ENCODE measurements at places on chromosomes 6 and 20.

- no peak for DNase-seq
Observed at GRCh38 chr6:138291036-138291848, 73.0 kb upstream of the PBOV1 start.

DNA sequence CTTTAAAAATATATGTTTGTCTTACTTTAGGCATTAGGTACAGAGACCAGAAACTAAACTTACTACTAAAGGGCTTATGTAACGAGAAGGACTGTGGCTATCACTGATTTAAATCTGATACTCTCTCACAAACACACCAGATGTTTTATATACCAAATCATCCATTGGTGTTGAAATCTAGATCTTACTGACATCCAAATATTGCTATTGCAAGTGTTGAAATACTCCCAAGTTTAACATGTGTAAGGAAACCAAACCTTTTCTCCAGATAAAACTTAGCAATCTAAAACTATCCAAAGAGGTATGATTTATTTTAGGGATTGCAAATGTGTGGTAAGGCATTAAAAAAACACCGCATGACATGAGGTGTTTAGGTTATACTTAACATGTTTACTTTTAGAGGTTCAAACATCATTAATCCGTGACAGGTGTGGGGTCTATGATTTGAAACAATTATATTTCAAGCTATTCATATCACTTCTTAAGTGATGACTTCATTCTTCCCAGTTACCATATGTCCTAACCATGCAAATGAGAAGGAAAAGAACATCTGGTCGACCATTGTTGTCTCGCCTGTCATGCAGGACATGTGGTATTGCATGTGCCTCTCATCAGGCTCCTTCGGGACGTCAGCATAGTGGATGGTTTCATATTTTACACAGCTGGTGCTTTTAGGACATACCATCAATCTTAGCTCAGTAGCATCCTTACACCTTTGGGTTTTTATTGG lies 168.3 kb upstream of the SPACA1 start:
- no peak for DNase-seq

- no peak for DNase-seq
Observed at GRCh38 chr6:158686791-158687381, 37.0 kb downstream of the SYTL3 start.

GRCh38 chr6:75437421-75437891 lies 56.1 kb downstream of the FILIP1 start:
- DNase-seq: no peak

DNA sequence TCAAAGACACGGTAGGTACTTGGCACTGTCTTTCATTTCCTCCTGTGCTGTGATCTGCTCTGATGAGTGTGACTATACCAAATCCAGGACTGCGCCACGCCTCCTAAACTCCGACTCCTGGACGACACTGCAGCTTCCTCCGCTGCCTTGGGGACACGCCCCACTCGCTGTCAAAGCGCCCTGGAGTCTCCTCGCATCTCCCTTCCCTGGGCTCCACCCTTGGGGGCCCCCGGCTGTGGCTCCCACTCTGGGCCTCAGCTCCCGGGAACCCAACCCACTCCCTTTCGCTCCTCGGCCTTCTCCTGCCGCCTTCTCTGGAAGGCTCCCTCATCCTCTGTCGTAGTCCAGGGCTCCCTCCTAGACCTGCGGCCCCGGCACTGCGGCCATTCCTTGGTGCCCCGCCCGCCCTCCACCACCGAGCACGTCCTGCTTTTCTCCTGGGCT lies 61.2 kb downstream of the RSPH3 start:
- no peak for DNase-seq

- no peak for DNase-seq
Observed at GRCh38 chr20:22160101-22160652, 424.2 kb downstream of the FOXA2 start.

DNA sequence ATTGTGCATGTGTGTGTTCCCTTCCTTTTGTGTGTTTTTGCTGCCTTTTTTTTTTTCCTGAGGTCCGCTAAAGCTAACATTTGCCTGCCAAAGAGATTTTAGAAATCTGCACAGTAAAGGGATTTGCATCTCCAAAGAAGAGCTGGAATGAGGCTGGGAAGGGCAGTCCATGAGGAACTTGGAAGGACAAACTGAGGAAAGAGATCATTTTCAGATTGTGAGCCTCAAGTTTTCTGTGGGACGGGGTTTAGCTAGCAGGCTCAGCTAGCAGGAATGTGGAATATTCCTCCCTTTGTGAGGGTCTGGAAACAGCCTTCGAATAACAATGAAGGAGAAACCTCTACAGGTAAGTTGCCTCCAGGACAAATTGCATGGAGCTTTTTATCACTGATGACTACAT lies 3.8 kb downstream of the INSM1 start:
- DNase-seq: no peak

DNA sequence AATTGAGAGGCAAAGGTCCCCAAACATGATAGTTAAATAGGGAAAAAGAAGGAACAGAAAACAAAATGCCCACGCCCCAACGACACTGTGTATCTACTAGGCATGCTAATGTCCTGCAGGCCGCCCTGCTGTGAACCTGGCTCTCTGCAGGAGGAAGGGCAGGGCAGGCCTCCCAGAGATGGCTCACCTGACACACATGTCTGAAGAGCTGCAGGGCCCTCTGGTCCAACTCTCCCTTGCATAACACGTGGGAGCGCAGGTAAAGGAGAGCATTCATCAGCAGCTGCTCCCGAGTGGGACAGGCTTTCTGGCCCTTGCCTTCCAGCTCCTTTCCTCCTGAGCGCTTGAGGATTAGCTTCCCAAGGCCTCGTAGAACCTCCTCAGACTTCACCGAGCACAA lies 53.7 kb upstream of the LYRM2 start:
- no peak for DNase-seq

DNA sequence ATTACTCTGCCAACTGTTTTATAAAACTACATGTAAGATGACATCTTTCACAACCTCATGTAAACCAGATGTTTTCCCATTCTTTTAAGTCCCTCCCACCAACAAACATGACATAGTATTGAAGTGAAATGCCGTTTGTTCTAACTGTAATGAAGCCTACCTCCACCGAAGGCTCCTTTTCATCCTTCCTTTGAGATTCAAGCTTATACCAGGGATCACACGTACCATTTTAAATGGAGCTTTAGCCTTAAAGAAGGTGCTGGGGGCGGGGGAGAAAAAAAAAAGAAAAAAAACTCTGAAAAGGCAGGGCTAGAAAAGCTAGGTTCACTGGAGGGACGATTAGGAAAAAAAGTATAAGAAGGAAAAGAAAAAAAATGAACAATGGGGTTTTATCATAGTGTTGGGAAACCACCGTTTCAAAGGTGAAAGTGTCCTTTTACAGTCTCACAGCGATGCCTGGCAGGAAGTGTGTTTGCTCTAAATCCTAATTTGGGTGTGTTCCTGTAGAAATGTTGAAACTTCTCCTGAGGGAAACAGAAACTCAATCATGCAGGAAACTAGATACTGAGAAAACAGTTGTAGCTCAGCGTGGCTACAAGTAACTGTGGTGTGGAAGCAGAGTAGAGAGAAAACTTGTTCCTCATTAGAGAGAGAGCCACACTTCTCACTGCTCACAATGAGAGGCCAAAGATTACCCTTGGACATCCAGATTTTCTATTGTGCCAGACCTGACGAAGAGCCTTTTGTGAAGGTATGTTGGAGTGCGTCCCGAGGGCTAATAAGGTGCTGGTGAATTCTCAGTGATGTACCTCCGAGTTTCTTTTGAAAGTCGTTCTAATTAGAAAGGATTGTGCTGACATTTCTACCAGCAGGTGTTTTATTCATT lies 37.6 kb upstream of the HINT3 start:
- no peak for DNase-seq

DNA sequence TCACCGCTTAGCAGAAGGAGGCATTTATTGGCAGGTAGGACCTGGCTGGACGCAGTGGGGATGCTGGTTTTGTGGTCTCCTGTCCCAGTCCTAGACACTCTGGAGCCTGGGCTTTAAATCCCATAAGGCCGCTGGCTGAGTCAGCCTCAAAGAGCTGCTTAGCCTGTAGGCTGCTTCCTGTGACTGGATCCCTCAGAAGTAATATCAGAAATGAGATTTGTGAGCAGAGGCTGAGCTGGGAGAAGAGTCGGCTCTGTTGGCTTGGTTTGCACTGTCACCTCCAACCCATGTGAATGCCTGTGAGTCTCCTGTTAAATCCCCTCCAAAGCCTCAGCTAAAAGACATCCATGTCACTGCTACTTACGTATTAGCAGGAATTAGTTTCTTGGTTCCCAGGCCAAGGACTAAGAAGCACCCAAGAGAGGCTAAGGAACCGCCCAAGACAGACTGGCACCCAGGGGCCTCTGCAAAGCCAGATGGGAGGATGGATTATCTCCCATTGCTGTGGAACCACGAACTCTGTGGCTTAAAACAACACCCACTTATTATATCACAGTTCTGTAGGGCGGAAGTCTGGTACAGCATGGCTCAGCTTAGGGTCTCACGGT lies 289.4 kb downstream of the CDC5L start:
- DNase-seq: no peak

DNA sequence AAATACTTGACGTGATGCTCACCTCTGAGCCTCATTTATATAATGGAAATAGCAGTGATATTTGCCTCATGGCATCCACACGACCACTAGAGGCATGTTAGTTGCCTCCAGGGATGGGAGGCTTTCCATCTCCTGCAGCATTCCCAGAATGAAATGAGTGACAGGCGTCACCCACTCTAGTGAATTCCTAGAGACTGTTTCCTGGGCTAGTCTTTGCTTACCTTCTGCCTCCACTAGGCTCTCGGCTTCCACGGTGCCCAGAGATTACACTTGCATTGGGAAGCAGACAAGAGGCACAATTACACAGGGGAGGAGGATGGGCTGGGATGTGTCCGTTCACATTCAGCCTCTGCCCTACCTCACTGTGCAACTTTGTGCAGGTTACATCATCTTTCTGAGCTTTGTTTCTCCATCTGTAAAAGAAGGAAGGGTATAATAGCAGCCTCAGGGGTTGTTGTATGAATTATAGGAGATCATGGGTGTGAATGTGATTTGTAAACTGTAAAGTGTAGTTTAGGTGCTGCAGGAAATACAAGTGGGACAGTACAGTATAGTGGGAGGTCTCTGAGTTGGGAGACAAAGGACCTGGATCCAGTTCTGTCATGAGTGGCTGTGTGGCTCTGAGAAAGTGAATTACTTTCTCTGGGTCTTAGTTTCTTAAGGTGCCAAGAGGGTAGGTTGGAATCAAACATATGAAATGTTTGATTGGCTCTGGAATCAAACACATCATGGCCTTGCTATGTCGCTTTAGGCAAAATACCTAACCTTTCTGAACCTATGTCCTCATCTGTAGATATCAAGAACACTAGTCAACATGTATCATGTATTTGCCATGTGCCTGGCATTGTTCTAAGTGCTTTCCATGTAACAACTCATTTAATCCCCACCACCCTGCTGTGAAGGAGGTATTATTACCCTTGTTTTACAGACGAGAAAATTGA lies 3.6 kb upstream of the VSTM2L start:
- no peak for DNase-seq

DNA sequence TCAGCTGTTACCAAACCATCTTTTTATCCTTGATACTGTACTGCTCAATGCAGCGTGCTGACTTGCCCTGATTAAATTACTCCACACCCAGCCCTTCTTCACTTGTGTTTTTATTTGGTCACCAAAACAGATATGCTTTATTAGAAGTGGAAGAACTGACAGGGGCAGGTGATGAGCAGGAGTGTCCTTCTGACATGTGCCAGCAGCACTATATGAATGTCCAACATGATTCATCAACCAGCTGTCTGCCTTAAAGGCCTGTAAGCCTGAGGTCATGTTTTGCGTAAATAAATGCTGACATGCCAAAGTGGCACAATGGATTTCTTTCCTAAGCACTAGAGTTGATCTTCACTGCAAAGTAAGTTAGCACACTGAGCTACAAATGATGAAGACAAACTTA lies 15.4 kb downstream of the POPDC3 start:
- no peak for DNase-seq

DNA sequence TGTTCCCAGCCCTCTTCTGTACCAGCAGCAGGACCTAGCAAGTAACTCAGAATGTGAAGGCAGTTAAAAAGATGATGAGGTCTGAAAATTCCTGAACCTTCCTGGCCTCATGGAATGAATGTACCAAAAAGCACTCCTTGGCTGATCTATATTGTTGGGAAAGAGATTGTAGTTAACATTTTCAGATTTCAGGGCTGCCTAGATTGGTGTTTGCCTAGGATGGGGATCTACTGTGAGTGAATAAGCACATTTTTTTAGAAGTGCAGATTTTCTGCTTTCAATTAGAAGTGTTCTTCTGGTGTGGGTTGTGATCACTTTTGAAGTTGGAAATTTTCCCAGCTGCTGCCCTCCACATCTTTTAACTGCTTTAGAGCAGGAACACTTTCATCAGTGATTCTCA lies 6.2 kb downstream of the MYLIP start:
- DNase-seq: no peak

DNA sequence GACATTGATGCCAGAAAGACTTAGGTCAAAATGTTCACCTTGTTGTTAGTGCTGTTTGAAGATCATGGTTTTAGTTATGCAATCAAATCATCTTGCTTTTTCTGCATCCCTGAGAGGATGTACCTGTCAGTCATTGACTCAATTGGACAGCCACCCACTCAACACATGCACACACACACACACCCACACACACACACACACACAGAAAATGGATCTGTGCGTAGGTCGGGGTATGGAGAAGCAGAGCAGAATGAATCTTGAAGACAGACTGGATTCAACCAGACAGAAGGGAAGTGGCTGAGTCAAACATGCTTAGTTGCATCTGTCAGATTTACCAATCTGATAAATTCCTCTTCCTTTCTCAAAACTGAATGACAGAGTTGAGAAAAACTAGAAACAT lies 19.1 kb upstream of the ZSCAN23 start:
- no peak for DNase-seq

DNA sequence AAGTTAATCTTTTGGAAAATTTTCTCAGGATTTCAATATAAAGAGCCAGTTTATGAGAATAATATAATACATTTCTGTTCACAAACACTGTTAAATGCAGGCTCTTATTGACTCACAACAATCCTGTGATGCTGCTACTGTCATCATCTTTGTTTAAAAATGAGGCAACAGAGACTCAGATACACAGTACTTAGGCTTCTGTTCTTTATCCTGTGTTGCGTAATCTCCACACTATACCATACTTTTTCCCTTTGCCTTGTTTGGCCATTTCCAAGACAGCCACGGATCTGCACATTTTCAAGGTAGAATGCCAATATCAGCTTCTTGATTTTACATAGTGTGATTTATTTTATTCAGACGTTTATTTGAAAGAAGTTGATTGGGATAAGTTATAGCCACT lies 699.0 kb upstream of the CITED2 start:
- DNase-seq: no peak

DNA sequence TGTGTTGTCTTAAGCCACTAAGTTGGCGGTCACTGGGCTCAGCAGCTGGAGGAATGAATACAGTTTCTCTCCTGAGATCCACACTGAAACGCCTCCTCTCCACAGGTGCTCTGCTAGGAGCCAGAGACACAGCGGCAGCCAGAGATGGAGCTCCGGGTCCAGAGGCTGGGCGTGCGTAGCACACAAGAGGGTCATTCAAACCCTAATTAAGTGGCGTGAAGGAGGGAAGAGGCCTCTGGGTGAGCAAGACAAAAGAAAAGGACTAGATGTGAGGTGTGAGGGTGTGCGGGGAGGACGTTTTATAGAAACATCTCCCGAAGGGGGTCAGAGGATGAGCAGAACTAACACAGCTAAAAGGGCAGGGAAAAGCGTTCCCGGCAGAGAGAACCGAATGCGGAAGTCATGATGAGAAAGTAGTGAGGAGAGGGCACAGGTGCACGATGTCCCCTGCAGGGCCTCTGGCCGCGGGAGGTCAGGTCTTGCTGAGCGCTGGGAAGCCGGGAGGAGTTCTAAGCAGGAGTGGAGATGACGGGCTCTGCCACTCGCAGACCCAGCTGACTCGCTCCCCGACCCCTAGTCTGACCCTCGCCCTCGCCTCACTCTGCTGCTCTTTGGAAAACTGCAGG lies 54.4 kb downstream of the BMP7 start:
- no peak for DNase-seq

Measured in activated CD4-positive, CD25-positive, alpha-beta regulatory T cell treated with anti-CD3 and anti-CD28 coated beads, Interleukin-2, amount 50 U/mL, for 72 hours (primary cell).